ENCODE measurements at places on chromosomes 16 and 17. TPM values are rescaled to one million over a fixed set of nuclear protein-coding genes. Genes with fewer than 3 reads are reported as not detected.

GRCh38 chr17:64150237-64151015 is 20.5 kb upstream of the ERN1 start:
- DNase-seq: no peak
- H3K27ac ChIP-seq: peak overlapping the region; percentile 96
- peaks cover 91% of the 10 kb centered on the region for H3K4me1 ChIP-seq

Gene KRTAP4-1
- total RNA-seq: not detected

DNA sequence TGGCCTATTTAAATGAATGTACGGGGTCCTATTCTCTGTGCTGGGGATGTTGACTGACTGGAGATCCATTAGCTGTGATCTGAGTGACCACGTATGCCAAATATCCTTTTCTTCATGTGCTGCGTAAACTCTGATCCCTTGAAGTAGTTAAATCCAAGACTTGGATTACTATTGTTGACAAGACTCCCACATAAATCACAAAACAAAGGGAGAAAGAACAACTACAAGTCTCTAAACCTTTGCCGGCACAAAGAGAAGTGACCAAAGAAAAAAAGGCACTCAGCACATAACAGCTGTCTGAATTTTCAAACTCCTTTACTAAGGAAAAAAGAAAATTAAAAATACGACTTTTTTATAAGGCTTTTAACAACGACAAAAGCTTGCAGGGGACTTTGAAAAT is 559.9 kb upstream of the CDH8 start:
- no peak overlapping the region for H3K27ac ChIP-seq
- DNase-seq: no peak
- H3K27me3 ChIP-seq: no peaks in the 10 kb centered on the region
- no peak overlapping the region for H3K4me3 ChIP-seq

- no peaks in the 10 kb centered on the region for H3K36me3 ChIP-seq
- DNase-seq: no peak
- H3K4me1 ChIP-seq: peaks cover 17% of the 10 kb centered on the region
- H3K27ac ChIP-seq: peak overlapping the region; percentile 0
These were observed 14.4 kb downstream of the GUCY2D start for GRCh38 chr17:8016632-8017424.

Gene OR2C1
- total RNA-seq: 0.22 TPM

DNA sequence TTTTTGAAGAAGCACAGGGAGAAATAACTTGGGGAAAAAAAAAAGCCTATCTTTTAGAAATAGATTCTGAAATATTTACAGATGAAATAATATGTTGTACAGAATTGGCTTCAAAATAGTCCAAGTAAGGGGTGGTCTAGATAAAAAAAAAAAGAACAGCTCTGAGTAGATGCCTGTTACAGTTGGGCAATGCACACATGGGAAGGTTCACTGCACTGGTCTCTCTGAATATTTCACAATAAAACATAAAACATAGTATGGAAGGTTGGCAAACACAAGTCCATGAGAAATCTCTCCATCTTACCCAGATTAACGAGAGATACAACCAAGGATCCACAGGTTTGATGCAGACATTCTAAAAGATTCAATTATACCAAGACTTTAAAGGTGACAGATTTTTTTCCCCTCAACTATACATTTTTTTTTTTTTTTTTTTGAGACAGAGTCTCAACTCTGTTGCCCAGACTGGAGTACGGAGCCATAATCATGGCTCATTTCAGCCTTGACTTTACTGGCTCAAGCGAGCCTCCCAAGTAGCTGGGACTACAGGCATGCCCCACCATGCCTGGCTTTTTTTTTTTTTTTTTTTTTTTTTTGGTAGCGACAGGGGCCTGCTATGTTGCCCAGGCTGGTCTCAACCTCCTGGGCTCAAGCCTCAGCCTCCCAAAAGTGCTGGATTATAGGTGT is 58.0 kb downstream of the KANSL1 start:
- DNase-seq: no peak
- H3K27ac ChIP-seq: no peak overlapping the region

Gene CHST4
- total RNA-seq: not detected

Gene GID4
- 18.0 TPM for total RNA-seq

- peaks cover 76% of the 10 kb centered on the region for H3K4me1 ChIP-seq
- no peak for DNase-seq
- peaks cover 9% of the 10 kb centered on the region for H3K36me3 ChIP-seq
- peak overlapping the region; percentile 34 for H3K27ac ChIP-seq
These were observed 84.2 kb downstream of the TMC6 start for GRCh38 chr17:78044280-78044835.

- H3K27ac ChIP-seq: no peak overlapping the region
- peaks cover 15% of the 10 kb centered on the region for H3K27me3 ChIP-seq
- H3K36me3 ChIP-seq: no peaks in the 10 kb centered on the region
These were observed 102.7 kb upstream of the DNAH9 start for GRCh38 chr17:11495613-11496012.

Gene TP53TG3
- total RNA-seq: not detected

GRCh38 chr16:73735018-73735417 is 561.6 kb upstream of the PSMD7 start:
- DNase-seq: no peak
- no peak overlapping the region for H3K27ac ChIP-seq
- H3K27me3 ChIP-seq: no peaks in the 10 kb centered on the region
- no peak overlapping the region for H3K4me3 ChIP-seq
- no peaks in the 10 kb centered on the region for H3K36me3 ChIP-seq
- H3K4me1 ChIP-seq: no peaks in the 10 kb centered on the region

Gene SMPD3
- total RNA-seq: 0.16 TPM

Gene GNGT2
- total RNA-seq: 2.2 TPM

Measured in left ventricle myocardium inferior (tissue), 1 donor.